Dorsolateral prefrontal cortex (tissue), 122 donors: ENCODE measurements at places on chromosomes 1 and 21. TPM values are rescaled to one million over a fixed set of nuclear protein-coding genes. Genes with fewer than 3 reads are reported as not detected.

CRP gene
- not detected for total RNA-seq

ANGPTL1 gene
- 3.1 TPM for total RNA-seq

RNF11 gene
- 202 TPM for total RNA-seq

DNA sequence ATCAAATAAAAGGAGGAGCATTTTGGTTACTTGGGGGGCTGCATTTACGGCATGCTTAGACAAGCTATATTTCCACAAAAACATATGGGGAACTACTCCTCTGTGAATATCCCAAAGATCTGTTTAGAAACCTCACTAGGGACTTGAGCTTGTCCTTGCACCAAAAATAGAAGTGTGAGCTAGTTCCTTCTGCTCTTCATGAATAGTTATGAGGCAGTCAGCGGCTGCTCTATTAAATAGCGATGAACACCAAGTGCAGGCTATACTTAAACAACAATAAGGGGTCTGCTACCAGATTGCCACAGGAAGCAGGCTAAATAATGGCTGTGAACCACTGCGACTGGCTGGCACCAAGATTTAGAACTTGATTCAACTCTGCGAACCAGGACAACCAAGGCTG, 190.1 kb downstream of the PCP4 start:
- DNase-seq: no peak

ANGPTL3 gene
- total RNA-seq: not detected

SERPINC1 gene
- total RNA-seq: 0.66 TPM

CCDC185 gene
- total RNA-seq: not detected
